ENCODE measurements at places on chromosomes 6 and 20.

- DNase-seq = no peak
These were observed 102.8 kb downstream of the MOXD1 start for GRCh38 chr6:132298344-132298949.

- no peak for DNase-seq
These were observed 9.9 kb downstream of the BLOC1S5 start for GRCh38 chr6:8054276-8054675.

- no peak for DNase-seq
These were observed 202.5 kb upstream of the MAN1A1 start for GRCh38 chr6:119552021-119552420.

- DNase-seq = peak; percentile 82
These were observed 36.3 kb upstream of the FAM83D start for GRCh38 chr20:38889792-38890496.

DNA sequence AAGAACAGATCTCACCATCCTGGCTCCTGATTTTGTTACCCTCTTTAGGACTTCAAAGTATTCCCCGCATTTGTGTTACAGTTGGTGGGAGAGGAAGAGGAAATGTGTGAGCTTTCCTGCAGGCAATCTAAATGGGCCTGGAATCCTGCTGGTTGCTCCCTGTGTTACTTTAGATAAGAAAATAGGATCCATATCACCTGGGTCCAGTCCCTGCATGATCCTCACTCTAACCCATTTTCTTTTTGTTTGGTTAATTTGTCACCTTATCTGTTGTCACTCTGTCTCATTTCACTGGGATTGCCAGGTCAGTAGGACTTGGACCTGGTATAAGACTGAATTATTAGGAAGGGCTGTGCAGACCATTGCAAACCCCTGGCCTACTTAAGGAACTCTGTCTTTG, 175.9 kb upstream of the GJE1 start:
- no peak for DNase-seq

DNA sequence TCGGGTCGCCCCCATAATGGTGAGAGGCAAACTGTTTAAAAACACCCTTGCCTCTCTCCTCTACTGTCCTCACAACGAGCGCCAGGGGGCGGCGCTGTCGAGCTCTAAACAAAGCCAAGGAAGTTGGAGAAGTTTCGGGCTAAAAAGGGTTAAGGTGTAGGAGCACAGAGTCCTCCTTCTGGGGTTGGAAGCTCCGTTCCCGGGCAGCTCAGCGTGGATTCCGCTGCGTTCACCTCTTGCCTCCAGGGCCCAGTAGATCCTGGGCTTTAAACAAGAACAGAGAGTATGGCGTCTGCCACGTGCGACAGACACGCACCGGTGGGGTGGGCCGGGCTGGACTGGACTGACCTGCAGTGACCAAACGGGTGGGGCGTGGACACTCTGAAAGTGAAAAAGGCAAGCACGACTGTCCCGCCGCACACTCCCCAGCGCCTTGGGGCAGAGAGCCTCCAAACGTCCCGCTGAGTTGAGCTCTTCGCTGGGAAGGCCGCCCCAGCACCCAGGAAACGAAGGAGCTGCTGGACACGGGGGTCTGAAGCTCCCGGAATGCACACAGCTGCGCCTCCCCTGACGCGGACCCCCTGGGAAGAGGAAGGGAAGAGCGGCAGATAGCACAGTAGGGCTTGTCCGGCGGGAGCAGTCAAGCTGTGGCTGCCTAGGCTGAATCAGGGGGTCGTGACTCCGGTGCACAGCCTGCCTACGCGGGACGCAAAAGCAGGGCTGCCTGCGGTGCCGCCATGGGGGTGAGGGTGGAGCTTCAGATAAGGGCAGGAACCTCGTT, 1.6 kb upstream of the THBD start:
- peak; percentile 25 for DNase-seq

GRCh38 chr20:7029019-7029418, 261.5 kb downstream of the BMP2 start:
- no peak for DNase-seq

DNA sequence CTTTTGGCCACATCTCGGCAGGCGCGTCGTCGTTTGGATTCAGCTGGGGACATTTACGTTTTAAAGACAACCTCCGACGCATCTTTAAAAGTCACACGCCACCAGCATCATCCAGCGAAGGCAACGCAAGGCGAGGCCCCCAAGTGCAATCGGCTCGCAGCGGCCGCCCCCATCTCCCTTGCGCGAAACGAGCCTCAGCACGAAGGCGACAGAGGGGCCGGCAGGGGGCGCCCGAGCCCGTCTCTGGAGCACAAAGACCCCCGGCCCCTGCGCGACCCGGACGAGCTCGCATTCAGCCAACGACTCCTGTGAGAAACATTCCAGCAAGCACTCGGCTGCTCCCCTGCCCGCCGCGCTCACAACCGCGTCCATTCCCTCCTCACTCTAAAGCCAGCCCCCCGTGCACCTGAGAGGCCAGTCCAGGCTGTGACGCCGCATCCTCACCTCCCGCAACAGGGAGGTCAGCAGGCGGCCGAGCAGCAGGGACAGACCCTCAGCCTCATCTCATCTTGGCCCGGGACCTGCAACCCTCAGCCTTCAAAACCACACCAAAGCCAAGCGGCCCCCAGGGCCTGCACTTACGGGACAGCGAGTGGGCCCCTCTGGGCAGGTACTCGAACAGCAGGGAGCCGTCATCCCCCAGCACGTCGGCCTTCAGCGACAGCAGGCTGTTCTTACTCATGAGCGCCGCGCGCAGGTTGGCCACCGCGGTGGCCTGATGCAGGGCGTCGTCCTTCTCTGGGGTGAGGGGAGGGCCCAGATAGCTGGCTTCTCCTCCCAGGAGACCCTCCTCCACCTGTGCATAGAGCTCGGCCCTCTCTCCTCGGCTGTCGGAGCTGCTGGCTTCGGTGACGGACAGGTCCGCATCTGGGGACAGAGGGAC, 35.8 kb downstream of the SLC2A4RG start:
- peak; percentile 30 for DNase-seq

DNA sequence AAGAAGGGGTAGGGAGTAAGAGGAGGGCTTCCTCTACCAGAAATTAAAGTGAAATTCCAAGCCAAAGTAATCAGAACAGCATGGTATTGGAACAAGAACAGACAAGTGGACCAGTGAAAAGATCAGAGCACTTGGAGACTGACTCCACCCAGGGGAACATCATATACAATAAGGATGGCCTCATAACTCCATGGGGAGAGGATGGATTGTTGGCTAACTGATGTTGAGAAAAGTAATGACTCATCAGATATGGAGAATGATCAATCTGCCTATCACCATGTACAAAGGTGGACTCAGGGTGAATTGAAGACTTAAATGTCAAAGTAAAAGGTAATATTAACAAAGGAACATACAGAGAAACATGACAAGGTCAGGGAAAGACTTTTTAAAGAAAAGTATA, 12.8 kb downstream of the SLC22A3 start:
- no peak for DNase-seq
